Right atrium auricular region (tissue), 2 donors: ENCODE measurements at places on chromosomes 7 and 10. TPM values are rescaled to one million over a fixed set of nuclear protein-coding genes. Genes with fewer than 3 reads are reported as not detected.

- no peak overlapping the region for H3K4me3 ChIP-seq
- H3K4me1 ChIP-seq: no peaks in the 10 kb centered on the region
- peaks cover 9% of the 10 kb centered on the region for H3K36me3 ChIP-seq
- no peaks in the 10 kb centered on the region for H3K27me3 ChIP-seq
These were observed 29.1 kb downstream of the ERCC6 start for GRCh38 chr10:49509771-49510303.

- H3K27me3 ChIP-seq: no peaks in the 10 kb centered on the region
- no peak for DNase-seq
- no peak overlapping the region for H3K27ac ChIP-seq
These were observed 18.2 kb downstream of the TCTN3 start for GRCh38 chr10:95675403-95676116.

GRCh38 chr7:96422388-96422787 lies 100.5 kb upstream of the SLC25A13 start:
- H3K4me3 ChIP-seq: no peak overlapping the region
- no peaks in the 10 kb centered on the region for H3K36me3 ChIP-seq
- no peak for DNase-seq
- no peak overlapping the region for H3K27ac ChIP-seq
- no peaks in the 10 kb centered on the region for H3K4me1 ChIP-seq

DNA sequence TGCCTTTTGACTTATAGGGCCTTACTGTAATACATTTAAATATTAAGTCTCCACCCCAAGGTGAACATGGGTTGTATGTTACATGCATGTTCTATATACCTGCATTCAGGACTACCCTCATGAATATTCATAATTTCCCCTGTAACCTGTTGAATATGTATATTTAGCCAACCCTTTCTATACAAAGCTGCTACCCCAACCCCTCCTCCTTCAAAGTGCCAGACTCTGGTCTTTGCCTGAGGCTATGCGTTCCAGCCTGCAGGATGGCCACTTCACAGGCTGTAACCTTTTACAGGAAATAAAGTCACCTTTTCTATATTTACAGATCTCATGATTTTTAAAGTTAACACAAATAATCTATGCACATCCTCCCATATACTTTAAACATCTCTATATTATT lies 10.1 kb upstream of the UNC5B start:
- DNase-seq: no peak
- no peaks in the 10 kb centered on the region for H3K27me3 ChIP-seq
- no peaks in the 10 kb centered on the region for H3K4me1 ChIP-seq
- no peak overlapping the region for H3K27ac ChIP-seq

Gene ZNHIT1
- 69.6 TPM for total RNA-seq

Gene NUP42
- 30.6 TPM for total RNA-seq
